ENCODE measurements at places on chromosomes 4 and X.

DNA sequence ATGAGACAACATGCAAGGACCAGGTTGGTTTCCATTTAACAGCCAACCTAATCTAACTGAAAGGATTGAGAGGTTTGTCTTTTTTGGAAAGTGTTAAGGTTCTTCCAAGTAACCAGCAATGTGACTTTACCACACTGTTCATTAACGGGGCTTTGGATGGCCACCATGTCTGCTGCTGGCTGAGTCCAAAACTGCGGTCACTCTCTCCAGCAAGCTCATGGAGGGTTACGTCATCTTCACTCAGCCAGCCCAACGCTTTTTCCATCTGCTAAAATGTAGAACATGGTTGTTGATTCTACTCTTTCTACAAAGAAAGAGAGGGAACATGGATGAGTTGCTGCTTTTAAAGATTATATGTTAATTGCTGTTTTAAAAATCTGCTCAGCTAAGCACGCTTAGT lies 11.0 kb downstream of the PKD2 start:
- peaks cover 16% of the 10 kb centered on the region for H3K4me1 ChIP-seq
- peak overlapping the region; percentile 33 for H3K4me3 ChIP-seq
- no peaks in the 10 kb centered on the region for H3K36me3 ChIP-seq

DNA sequence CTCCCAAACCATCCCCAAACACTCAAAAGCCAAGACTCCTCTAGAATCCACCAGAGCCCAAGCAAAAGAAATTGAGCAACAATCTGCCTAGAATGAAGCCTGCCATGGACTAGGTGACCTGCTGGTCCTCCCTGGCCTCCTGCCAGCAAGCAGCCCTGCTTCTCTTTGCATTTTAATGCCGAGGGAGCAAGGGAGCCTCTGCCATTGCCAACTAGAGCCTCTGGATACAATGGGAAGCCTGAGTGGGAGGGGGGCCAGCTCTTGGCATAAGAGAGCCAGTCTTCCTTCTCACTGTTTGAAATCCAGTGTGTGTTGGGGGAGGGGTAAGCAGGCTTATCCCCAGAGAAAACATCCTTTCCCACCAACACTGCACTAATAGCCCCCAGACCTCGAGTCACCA lies 1.5 kb upstream of the GDPD2 start:
- H3K36me3 ChIP-seq: no peaks in the 10 kb centered on the region
- no peak for DNase-seq
- H3K4me3 ChIP-seq: no peak overlapping the region
- no peaks in the 10 kb centered on the region for H3K27me3 ChIP-seq
- no peaks in the 10 kb centered on the region for H3K4me1 ChIP-seq

DNA sequence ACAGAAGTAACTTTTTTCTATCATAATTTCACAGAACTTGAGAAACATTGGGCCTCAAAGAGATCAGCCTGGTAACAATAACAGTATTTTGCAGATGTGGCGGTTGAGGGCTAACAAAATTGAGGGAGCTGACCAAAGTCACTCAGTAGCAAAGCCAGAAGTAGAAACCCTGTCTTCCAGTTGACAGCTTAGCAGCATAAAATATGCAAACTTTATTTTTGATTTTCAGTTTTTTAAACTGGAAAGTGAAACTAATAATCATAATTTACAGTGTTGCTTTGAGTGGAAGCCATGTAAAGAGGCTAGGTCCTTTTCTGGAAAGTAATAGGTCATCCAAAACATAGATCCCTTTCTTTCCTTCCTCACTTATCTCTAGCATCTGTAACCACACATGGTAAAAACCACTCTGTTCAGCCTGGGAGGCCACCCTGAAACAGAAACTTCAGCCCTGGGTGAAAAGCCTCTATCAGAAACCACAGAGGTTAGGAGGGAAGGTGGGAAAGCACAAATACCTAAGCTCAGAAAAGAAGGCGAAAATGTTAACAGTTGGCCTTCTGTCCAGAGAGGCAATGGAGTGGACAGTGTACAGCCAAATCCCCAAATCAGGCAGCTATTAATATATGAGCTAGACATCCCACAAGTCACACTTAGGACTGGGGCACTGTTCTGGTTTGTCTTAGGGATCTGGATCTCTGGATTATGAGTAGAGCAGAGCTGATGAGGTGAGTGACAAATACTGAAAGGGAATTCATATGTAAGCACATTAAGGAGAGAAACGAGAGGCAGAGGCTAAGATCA lies 61.1 kb upstream of the ARSJ start:
- no peaks in the 10 kb centered on the region for H3K27me3 ChIP-seq
- peaks cover 5% of the 10 kb centered on the region for H3K4me1 ChIP-seq
- DNase-seq: peak; percentile 70

GRCh38 chr4:185143601-185143969 lies 519 bp downstream of the SLC25A4 start:
- H3K4me1 ChIP-seq: peaks cover 4% of the 10 kb centered on the region
- H3K27ac ChIP-seq: no peak overlapping the region
- H3K4me3 ChIP-seq: peak overlapping the region; percentile 74
- no peaks in the 10 kb centered on the region for H3K27me3 ChIP-seq

DNA sequence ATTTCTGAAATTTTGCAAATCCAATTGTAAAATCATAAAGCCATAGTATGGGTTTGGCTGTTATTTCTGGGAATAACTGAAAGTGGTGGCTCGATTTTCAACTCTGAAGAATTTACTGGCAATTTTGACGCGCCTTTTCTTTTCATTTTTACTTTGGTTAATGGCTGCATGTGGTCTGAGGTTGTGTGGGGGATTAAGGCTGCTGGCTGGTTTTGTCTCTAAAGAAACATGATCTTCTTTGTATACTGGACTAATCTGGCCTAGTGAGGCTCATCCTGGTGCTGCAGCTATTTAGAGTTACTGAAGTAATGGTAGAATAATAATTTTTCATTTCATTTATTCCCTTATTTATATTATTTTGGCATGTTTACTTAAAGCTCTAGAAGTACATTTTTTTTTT lies 164.0 kb downstream of the RNF150 start:
- no peak overlapping the region for H3K27ac ChIP-seq
- H3K36me3 ChIP-seq: no peaks in the 10 kb centered on the region
- DNase-seq: no peak
- no peaks in the 10 kb centered on the region for H3K27me3 ChIP-seq

- no peaks in the 10 kb centered on the region for H3K27me3 ChIP-seq
- no peak for DNase-seq
- H3K4me1 ChIP-seq: no peaks in the 10 kb centered on the region
- H3K36me3 ChIP-seq: no peaks in the 10 kb centered on the region
- no peak overlapping the region for H3K4me3 ChIP-seq
Measured at GRCh38 chr4:128913228-128913627, 103.7 kb downstream of the JADE1 start.

- no peak for DNase-seq
- no peak overlapping the region for H3K4me3 ChIP-seq
- H3K4me1 ChIP-seq: no peaks in the 10 kb centered on the region
- no peak overlapping the region for H3K27ac ChIP-seq
- no peaks in the 10 kb centered on the region for H3K36me3 ChIP-seq
Measured at GRCh38 chr4:6561706-6562371, 13.2 kb upstream of the MAN2B2 start.

DNA sequence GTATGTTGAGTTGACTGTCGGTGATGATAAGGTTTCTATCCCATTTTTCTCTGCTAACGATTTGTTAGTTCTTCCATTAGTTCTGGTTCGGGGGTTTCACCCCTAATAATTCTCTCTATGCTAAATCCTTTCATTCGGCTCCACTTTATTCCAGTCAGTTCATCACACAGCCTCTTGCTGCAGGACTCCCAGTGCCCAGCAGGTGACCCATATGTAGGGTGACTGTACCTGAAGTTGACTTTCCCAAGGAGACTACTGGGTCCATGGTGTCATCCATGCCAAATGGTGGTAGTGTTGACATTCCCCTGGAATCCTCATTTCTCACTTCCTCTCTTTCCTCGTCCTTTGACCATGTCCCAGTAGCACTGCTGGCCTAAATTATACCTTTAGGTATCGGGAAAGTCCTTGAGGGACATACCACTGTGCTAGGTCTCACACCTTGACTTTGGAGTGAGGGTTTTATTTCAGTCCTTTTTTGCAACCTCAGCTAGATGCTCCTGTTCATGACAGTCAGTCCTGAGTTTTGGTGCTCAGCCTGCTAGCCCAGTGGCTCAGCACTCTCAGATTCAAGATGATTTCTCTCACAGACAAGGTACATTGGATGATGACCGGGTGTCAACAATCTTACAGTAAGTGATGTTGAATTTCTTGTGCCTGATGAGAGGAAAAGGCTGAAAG lies 105.1 kb upstream of the ARHGAP24 start:
- H3K27me3 ChIP-seq: no peaks in the 10 kb centered on the region
- H3K36me3 ChIP-seq: no peaks in the 10 kb centered on the region
- H3K27ac ChIP-seq: no peak overlapping the region
- no peak for DNase-seq
- H3K4me3 ChIP-seq: no peak overlapping the region
- no peaks in the 10 kb centered on the region for H3K4me1 ChIP-seq

- no peaks in the 10 kb centered on the region for H3K36me3 ChIP-seq
- H3K27ac ChIP-seq: no peak overlapping the region
- H3K27me3 ChIP-seq: no peaks in the 10 kb centered on the region
- H3K4me1 ChIP-seq: no peaks in the 10 kb centered on the region
- no peak overlapping the region for H3K4me3 ChIP-seq
Measured at GRCh38 chr4:77600521-77601451, 4.8 kb upstream of the CXCL13 start.

DNA sequence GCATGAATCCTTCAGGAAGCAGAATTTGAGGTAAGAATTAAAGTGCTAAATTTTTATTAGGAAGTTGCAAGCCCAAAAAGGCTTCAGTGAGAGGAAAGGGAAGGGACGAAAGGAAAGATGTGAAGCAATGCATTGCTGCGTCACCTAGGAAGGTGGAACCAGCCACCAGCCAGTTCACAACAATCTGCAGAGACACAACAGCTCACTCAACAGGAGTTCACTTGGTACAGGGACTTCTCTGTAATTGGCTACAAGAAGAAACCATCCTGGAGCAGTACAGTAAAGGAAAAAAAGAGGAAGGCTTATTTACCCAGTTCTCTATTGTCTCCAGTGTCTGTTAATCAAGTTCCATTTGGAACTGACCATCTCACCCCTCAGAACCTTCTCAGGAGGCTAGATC lies 157.6 kb downstream of the HNRNPD start:
- no peak overlapping the region for H3K27ac ChIP-seq
- no peaks in the 10 kb centered on the region for H3K36me3 ChIP-seq
- H3K27me3 ChIP-seq: no peaks in the 10 kb centered on the region
- no peaks in the 10 kb centered on the region for H3K4me1 ChIP-seq

DNA sequence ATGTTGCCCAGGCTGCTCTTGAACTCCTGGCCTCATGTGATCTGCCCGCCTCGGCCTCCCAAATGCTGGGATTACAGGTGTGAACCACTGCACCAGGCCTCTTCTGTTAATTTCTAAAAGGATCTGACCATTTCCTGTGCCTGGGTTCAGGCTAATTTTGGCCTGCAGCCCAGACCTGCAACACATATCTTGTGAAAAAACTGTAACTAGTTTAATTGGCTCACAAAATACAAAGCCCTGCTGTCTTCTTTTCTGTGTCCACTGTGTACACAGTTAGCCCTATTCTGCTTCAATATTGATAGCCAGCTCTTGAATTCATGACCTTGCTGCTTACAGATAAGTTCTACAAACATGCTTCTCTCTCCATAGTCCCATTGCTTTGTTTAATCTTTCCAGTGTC lies 753.5 kb downstream of the PDHA2 start:
- H3K4me3 ChIP-seq: no peak overlapping the region
- H3K27ac ChIP-seq: no peak overlapping the region
- DNase-seq: no peak
- H3K36me3 ChIP-seq: no peaks in the 10 kb centered on the region

- H3K27me3 ChIP-seq: no peaks in the 10 kb centered on the region
- no peak overlapping the region for H3K27ac ChIP-seq
- no peaks in the 10 kb centered on the region for H3K4me1 ChIP-seq
- H3K36me3 ChIP-seq: no peaks in the 10 kb centered on the region
Measured at GRCh38 chrX:145949056-145949455, 131.4 kb downstream of the SLITRK2 start.

DNA sequence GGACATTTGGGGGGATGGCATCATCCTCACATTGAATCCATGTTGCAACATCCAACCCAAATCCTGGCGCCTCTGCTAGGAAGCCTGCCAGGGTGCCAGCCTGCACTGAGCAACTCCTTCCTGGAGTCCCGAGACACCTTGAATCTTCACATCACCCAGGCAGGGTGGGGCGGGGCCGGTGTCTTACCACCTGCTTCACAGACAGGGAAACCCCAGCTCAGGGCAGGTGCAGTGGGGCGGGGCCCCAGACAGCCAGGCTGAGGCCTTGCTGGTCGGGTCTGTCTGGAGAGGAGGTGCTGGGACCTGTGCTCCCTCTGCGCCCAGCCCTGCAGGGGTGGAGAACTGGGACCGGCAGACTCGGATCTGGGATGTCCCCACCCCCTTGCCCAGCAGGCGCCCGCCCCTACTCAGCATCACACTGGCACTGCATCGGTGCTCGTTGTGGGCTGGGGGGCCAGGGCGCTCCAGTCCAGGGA lies 31.5 kb upstream of the HTRA3 start:
- H3K27ac ChIP-seq: no peak overlapping the region
- H3K4me3 ChIP-seq: no peak overlapping the region
- no peaks in the 10 kb centered on the region for H3K27me3 ChIP-seq
- H3K4me1 ChIP-seq: peaks cover 4% of the 10 kb centered on the region

- no peaks in the 10 kb centered on the region for H3K27me3 ChIP-seq
- H3K36me3 ChIP-seq: no peaks in the 10 kb centered on the region
- H3K4me3 ChIP-seq: no peak overlapping the region
- no peak overlapping the region for H3K27ac ChIP-seq
- no peak for DNase-seq
- H3K4me1 ChIP-seq: peaks cover 9% of the 10 kb centered on the region
Measured at GRCh38 chrX:67601771-67602170, 58.0 kb downstream of the AR start.

DNA sequence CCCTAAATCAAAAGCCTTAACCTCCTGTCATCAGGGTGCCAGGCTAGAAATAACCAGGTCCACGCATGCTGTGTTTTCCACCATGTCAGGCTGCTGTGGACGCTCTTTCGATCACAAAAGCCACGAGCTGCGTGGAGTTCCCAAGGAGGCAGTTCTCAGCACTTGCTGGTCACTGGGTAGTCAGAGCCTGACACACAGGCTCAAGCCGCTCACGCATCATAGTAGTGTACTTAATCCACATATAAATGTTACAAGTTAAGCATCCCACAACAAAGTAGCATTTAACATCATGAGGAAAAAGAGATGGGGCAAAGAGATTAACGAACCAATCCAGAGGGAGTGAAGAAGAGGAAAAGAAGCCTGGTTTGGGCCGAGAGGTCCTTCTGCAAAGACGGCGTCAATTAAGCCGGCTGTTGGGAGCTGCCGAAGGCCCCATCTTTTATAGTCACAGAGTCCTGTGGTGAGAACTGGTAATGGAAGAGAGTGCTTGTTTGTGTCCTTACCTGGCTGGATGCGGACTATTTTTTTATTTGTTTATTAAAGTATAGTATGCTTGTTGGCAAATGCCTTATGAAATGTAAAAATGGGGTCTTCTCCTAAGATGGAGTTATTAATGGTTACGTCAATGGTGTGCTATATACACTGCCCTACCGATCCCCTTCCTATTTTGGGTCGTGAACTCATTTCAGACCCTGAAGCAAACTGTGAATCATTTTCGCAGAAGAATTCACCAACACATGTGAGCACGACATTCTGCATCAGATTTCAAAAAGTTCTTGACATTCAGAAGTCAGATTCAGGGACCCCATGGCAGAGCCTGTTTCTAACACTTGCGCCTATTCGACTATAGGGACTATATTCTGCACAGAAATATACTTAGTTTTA lies 675 bp downstream of the PRIMPOL start:
- peak; percentile 55 for DNase-seq
- peaks cover 11% of the 10 kb centered on the region for H3K4me1 ChIP-seq
- H3K27ac ChIP-seq: peak overlapping the region; percentile 84
- H3K27me3 ChIP-seq: no peaks in the 10 kb centered on the region
- H3K4me3 ChIP-seq: peak overlapping the region; percentile 81
- H3K36me3 ChIP-seq: no peaks in the 10 kb centered on the region

All from fibroblast of lung (primary cell).